ENCODE measurements at places on chromosomes 13 and 19.

- DNase-seq: no peak
Measured at GRCh38 chr19:30393729-30394480, 21.7 kb downstream of the ZNF536 start.

DNA sequence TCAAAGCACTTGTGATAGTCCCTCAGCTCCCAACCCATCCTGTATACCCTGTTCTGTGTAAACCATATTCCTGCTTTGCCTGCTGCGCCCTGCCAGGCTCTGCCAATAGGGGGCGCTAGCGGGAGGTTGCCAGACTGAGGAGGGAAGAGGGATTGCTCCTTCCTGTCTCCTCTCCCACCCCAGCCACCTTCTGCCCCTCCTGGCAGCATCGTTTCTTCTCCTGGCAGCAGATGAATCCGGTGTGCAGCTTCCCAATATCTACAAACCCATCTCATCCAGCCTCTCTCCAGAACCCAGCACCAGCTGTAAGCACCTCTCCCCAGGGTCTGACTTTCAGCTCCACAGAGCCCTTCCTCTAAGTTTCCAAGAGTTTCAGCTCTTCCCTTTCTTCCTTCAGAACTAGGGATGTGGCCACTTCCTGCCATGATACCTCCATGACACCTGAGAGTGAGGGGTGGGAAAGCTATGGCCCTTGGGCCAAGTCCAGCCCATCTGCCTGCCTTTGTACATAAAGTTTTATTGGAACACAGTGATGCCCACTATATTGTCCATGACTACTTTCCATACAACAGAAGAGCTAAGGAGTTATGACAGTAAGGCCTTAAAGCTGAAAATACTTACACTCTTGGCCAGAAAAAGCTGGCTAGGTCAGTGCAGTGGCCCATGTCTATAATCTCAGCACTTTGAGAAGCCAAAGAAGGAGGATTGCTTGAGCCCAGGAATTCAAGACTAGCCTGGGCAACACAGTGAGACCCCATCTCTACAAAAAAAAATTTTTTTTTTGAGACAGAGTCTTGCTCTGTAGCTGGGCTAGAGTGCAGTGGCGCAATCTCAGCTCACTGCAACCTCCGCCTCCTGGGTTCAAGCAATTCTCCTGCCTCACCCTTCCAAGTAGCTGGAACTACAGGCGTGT, 34.5 kb upstream of the ATP1A3 start:
- peak; percentile 84 for DNase-seq

DNA sequence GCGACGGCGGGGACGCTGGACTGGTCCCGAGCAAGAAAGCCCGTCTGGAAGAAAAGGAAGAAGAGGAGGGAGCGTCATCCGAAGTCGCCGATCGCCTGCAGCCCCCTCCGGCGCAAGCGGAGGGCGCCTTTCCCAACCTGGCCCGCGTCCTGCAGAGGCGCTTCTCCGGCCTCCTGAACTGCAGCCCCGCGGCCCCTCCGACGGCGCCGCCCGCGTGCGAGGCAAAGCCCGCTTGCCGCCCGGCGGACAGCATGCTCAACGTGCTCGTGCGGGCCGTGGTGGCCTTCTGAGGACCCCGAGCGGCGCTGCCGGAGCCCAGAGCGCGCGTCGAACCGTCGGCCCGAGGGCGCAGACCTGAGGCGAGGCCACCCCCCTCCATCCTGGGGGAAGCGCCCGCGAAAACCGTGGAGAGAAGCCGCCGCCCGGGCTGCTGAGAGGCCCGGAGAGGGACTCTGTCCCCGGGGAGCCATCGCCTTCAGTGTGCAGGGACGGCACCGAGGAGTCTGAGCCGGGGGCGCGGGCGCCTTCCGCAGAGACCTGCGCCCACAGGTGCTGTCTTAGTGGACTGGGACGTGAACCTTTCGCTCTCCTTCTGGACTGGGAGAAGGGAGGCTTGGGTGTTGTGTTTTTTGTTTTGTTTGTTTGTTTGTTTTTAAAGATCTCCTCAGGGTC, 3.5 kb downstream of the IER2 start:
- DNase-seq: no peak

DNA sequence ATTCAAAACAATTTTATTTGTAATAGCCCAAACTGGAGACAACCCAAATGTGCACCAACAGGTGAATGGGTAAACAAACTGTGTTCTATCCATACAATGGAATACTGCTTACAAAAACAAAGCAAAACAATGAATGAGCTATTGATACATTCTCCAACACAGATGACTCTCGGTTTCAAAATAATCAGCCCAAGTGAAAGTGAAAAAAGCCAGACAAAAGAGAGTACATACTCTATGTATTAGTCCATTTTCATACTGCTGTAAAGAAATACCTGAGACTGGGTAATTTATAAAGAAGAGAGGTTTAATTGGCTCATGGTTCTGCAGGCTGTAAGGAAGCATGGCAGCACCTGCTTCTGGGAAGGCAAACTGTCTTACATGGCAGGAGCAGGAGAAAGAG, 65.2 kb upstream of the LRCH1 start:
- DNase-seq: no peak

GRCh38 chr19:7648265-7649014, 11.5 kb downstream of the STXBP2 start:
- DNase-seq: no peak

DNA sequence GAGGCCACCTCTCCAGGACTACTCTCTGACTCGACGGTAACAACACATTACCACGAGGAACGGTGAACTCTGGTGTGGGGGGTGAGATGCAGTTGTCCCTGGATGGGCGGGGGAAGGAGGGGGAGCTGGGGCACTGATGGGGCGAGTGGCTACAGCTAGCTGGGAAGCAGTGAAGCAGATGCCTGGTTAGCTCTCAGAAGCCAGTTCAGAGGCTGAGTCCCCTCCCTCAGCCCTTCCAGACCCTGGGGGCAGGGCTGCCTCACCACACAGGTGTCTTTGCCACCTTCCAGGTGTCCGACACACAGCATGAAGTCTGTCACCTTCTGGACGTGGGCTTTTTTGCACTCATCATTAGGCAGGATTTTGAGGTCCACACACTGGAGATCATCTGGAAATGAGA, 4.0 kb downstream of the KLK1 start:
- DNase-seq: no peak

GRCh38 chr13:47220453-47221140, 323.7 kb upstream of the HTR2A start:
- DNase-seq: no peak

DNA sequence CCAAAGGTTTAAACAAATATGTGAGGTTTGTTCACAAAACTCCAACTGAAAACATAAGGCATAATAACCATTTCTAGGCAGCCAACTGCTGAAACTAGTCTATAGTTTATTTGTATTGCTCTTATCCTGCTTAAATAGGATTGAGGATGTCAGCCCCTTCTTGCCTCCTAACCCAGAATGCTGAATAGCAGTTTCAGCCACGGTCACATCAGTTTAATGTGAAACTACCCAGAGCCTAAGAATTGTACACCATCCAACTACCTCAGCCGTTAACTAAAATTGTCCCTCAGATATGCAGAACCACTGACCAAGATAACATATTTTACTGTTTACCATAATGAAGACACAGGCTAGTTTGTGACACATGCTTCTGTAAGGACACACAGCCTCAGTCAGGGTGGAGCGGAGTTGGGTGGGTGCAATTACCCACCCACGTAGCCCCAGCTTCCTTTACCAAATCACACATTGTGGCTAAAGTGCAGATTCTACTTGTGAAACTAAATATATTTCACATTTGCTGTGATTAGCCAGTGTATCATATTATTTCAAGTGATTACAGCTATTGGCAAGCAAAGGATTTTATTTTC, 259.9 kb downstream of the EFNB2 start:
- no peak for DNase-seq

DNA sequence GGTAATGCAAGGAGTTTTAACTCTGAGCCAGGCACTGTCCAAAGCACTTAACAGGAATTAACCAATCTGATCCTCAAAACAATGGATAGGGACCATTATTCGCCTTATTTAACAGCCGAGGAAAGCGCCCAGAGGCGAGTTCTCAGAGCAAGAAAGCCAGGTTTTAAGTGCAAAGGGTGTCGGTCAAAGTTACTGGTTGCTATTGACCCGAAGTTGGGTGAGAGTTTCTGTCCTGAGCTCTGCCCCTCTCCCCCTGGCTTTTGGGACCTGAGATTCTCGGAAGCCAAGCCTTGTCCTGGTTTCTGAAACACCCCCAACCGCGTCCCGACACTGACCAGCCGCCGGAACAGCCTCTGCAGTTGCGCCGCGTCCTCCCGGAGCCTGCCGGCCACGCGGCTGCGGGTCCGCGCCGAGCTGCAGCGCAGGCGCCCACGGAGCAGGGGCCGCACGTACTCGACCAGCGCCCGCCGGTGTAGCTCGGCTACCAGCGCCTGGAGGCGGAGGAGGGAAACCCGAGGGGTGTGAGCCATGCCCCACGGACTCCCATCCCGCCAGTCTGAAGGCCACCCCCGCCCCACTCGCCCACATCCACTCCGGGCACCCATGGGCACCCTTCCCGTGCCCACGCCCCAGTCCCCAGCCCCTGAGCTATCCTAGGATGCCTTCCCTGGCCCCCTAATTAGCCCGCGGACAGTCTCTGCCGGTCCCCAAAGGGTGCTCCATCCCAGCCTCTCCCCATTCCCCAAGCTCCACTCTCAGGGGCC, 27.8 kb downstream of the EXOC3L2 start:
- no peak for DNase-seq

GRCh38 chr13:109707044-109707741, 79.2 kb downstream of the IRS2 start:
- no peak for DNase-seq

DNA sequence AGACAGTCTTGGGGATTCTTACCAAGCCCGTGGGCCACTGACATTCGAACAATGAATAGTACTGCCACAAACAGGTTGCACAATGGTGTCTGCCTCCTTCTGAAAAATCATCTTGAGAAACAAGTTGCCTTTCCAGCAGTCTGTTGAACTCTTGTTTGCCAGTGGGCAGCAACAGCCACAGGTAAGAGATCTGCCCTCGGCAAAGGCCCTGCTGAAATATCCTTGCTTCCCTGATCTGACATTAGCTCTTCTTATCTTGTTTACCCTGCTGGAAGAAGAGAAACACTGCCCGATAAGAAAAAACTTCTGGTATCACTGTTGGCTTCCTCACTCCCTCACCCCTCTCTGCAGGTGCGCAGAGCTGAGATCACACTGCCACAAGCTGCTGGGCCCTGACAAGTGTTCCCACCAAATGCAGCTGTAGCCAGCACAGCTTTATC, 2.0 kb downstream of the DOCK9 start:
- no peak for DNase-seq

DNA sequence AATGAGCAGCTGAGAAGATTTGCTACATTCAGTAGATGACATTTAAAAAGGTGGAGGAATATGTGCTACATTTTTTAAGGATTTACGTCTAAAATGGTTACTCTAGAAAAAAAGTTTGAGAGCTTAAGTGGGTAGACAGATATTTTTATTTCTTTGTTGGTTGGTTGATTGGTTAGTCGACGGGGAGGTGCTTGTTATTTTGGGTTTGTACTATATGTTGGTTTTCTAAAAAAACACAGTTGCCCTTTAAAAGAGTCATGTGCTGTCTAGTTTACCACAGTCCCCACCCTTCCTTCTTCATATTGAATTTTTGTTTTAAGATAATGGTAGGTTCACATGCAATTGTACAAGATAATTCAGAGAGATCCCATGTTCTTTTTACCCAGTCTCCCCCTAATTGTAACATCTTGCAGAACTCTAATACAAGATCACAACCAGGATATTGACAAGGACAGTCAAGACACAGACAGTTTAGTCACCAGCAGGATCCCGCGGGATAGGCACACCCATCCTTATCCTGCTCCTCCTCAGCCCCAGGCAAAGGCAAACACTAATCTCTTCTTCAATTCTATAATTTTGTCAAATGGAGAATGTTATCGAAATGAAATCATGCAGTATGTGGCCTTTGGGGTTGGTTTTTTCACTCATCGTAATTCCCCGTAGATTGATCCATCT, 171.4 kb downstream of the FOXO1 start:
- DNase-seq: no peak

GRCh38 chr19:38012944-38013343, 105.9 kb downstream of the SIPA1L3 start:
- DNase-seq: no peak

Measured in iPS-NIHi11 (cell line).